ENCODE measurements at places on chromosomes 5 and 9.

DNA sequence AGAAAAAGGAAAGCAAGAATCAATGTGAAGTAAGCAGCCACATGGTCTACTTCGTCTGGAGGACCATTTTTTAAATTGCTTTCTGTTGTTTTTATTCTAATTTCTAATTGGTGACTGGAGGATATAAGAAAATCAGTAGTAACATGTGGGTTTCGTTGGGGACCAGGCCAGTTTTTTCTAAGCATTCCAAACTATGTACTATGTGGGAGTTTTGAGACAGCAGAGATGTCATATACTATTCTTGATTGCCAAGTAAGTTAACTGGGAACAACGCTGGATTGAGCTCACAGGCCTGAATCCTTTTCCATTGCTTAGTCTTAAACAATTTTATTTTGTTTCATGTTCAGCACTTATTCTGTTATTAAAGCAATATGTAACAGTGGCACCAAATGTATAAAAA is 225.7 kb downstream of the TMEM167A start:
- peak; percentile 10 for DNase-seq

DNA sequence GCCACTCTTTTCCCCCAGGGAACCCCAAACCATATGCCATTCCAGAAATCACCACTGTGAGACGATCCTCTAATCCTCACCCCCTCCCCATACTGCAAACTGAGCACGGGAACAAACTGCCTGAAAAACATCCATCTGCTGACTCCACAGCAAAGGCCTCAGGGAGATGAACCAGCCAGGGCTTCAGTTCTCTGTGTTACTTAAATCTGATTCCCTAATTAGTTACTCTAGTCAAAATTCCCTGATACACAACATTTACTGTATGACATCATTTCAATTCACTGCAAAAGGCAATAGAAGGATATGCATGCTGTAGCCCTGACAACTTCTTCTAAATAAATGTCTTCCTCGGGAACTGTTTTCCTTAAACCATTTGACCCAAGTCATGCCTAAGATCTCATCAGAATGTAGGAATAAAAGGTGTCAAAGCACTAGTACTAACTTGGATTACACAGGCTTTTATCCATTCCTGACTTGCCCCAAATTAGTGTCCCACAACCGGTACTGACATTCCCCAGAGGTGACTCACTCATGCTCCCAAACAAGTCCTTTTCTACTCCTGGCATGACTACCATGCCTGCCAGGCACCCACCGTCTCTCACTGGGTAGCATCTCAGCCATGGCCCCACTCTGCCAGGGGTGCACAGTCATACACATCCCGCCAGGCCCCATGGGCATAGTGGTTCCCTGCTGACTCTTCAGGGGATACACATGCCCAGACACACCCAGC is 35.0 kb downstream of the MTX3 start:
- peak; percentile 26 for DNase-seq

GRCh38 chr9:28774433-28775235 is 1201.4 kb upstream of the C9orf72 start:
- DNase-seq: peak; percentile 62

- peak; percentile 25 for DNase-seq
Measured at GRCh38 chr9:89984214-89984613, 379.4 kb downstream of the GADD45G start.

- DNase-seq: peak; percentile 46
Measured at GRCh38 chr5:37777432-37778130, 62.3 kb downstream of the GDNF start.

- no peak for DNase-seq
Measured at GRCh38 chr5:128815201-128815600, 150.1 kb upstream of the SLC27A6 start.

- DNase-seq: peak; percentile 27
Measured at GRCh38 chr5:141878186-141878710, at the start of gene PCDH1. PCDH1 (minus strand) TSS chr5:141878410; CDS start chr5:141878262, 148 bp downstream.

DNA sequence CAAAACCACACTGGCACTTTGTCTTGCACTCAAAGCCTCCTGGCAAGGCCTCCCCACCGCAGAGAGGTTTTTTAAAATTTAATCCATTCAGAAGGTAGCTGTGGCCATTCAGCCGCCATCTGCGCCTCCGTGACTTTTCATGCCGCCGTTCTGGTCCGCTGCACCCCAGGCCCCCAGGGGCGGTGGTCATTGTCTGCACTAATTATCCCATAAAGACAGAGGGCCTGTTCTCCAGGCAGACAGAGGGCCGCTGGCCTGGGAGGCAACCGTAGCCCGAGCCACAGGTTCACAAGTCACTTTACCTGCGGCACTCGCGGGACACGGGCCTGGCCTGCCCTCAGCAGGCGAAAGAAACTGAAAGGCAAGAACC is 49.4 kb downstream of the EXD3 start:
- no peak for DNase-seq

- no peak for DNase-seq
Measured at GRCh38 chr5:42760426-42760825, 3.8 kb downstream of the CCDC152 start.
